Metanephros (tissue), 2 donors: ENCODE measurements at places on chromosomes 3 and 15. TPM values are rescaled to one million over a fixed set of nuclear protein-coding genes. Genes with fewer than 3 reads are reported as not detected.

The CCDC13 gene
- 2.0 TPM for total RNA-seq

The SLC38A3 gene
- 2.9 TPM for total RNA-seq

The SCG5 gene
- total RNA-seq: 7.6 TPM

The XCR1 gene
- 0.35 TPM for total RNA-seq

The ARL14 gene
- total RNA-seq: not detected

The GALNT15 gene
- total RNA-seq: 9.9 TPM

The IFT57 gene
- 76.0 TPM for total RNA-seq

The GOLGA8T gene
- 1.8 TPM for total RNA-seq

The SLC28A2 gene
- 0.23 TPM for total RNA-seq

The CHRNA7 gene
- total RNA-seq: 5.0 TPM

The SLC24A5 gene
- 0.18 TPM for total RNA-seq

The RHOV gene
- 3.3 TPM for total RNA-seq

The GNAT1 gene
- total RNA-seq: not detected
